ENCODE measurements at places on chromosomes 1 and 21.

GRCh38 chr1:23872421-23872820, 4.3 kb upstream of the FUCA1 start:
- DNase-seq: no peak

DNA sequence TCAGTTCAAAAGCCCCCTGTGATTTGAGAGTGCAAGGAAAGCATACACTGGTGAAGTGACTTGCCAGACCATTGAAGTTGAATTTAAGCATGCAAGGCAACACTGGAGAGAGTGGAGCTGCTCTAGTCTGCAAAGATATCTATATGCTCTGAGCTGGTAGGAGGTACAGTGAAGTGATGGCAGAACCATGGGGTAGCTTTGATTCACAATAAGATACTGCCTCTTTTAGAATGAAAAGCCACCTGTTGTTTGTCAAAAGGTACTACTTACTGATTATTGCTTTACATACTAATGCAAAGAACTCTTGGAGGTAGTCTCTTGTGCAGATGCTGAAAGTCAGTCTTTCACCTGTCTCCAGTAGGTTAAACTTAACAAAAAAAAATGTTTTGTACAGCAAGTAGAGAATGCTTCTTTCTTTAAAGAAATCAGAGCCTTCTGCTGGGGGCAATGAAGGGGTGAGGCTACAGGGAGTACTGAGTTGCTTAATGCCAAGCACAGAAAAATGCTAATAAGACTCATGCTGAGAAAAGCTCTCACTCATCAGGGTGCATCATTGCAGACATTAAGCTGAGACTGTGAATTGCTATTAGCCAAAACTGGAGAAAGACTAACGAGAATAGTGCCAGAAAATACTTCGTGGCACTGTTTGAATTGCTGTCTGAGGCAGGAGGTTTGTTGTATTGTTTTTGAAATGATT, 1150.5 kb upstream of the TMPRSS15 start:
- no peak for DNase-seq

DNA sequence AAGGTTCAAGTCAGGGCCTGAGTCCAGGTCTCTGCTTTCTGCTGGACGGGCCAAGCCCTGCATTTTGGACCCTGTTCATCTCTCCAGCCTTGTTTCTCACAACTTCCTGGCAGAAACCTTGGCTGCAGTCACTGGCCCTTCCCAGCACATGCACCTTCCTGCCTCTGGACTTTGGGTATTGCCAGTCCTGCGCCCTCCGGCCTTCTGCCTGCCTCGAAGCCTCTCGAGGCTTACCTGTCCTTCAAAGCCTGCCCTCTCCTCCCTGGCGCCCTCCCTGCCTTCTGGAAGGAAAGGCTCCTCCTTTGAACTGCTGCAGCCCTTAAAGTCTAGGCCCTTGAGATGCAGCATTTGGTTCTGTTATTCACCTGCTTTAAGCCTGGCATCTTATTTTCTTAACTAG, 52.8 kb downstream of the HTR6 start:
- no peak for DNase-seq

- DNase-seq: no peak
Observed at GRCh38 chr21:38121888-38122720, 134.7 kb upstream of the KCNJ15 start.

DNA sequence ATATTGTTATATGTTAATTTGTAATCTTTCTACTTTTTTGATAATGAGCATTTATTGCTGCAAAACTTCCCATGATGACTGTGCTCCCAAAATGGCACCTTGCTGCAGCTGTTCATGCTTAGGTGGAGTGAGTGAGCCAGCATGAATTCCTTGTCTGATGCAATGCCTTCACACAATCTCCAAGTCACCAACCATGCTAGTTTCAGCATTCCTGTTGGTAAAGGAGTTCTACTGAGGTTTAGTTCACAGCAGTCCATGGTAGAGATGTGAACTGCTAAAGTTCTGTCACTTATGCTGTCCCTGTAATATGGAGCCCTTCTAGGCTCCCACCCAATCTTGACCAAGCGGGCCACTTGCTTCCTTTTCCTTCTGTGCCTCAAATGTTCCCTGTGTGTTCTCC, 26.2 kb upstream of the PRKACB start:
- no peak for DNase-seq

DNA sequence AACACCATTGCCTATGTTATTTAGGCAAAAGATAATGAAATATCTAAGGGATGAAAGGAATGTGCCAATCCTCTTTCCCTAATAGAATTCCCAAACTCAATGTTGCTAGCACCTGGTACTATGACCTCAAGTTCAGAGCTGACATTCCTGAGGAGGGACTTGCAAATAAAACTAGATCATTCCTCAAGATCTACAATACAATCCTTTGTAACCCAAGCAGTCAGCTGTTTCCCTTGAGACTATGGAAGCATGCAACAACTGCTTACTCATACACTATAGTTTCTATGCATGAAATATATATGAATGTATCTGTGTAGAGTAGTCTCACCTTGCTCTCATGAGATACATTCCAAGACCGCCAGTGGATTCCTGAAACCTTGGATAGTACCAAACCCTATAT, 65.0 kb downstream of the ABL2 start:
- no peak for DNase-seq

DNA sequence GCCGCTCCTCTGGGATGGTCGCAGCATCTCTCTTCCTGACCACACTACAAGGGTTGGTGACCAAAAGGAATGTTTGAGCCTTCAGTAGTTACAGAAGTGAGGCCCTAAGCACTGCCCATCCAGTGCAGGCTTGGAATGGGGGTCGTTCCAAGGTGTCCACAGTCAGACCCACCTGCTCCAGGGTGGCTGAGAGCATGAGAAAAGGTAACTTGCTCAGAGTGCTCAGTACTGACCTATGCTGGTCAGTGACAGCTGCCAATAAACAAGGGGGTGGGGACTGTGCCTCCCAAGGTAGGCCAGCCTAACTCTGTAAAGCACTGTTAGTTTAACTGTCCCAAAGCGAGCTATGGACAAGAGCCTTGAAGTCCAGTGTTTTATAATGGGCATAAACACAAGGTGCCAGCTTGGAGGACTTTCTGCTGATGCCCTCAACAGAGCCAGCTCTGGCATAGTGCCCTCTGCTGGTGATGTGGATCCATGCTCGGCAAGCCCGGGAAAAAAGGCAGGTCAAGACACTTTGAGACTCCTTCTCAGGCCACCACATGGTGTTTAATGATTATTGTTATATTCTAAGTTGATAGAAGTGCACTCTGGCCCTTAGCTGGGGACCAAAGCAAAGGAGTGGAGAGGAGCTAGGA, 78.1 kb upstream of the DNAH14 start:
- peak; percentile 42 for DNase-seq
